Hair follicular keratinocyte (primary cell): ENCODE measurements at places on chromosomes 7 and 10. TPM values are rescaled to one million over a fixed set of nuclear protein-coding genes. Genes with fewer than 3 reads are reported as not detected.

HOGA1 gene
- total RNA-seq, result 0.55 and 1.2 TPM in 2 replicates

ZNF804B gene
- total RNA-seq, result not detected in 2 replicates

HMX3 gene
- not detected in 2 replicates for total RNA-seq

CPVL gene
- 0.23 and 3.3 TPM in 2 replicates for total RNA-seq

PROSER2 gene
- total RNA-seq, result 64.3 and 75.9 TPM in 2 replicates

BEND7 gene
- 2.9 and 4.2 TPM in 2 replicates for total RNA-seq

EPHA1 gene
- total RNA-seq, result 35.5 and 37.2 TPM in 2 replicates

ZNF467 gene
- 0.68 and 0.94 TPM in 2 replicates for total RNA-seq

INPP5F gene
- 12.7 and 15.9 TPM in 2 replicates for total RNA-seq

C7orf25 gene
- 4.8 and 8.4 TPM in 2 replicates for total RNA-seq

CCDC3 gene
- 0.31 and 3.0 TPM in 2 replicates for total RNA-seq

TRRAP gene
- total RNA-seq, result 10.5 and 11.4 TPM in 2 replicates

TRIM4 gene
- total RNA-seq, result 12.5 and 21.3 TPM in 2 replicates

JAKMIP3 gene
- total RNA-seq, result not detected in 2 replicates

MSS51 gene
- 0.31 and 0.57 TPM in 2 replicates for total RNA-seq

OPALIN gene
- not detected in 2 replicates for total RNA-seq

LRRC4 gene
- 0.15 and 0.39 TPM in 2 replicates for total RNA-seq

RBP3 gene
- not detected in 2 replicates for total RNA-seq

GRM3 gene
- not detected in 2 replicates for total RNA-seq

CNTNAP2 gene
- total RNA-seq, result 0.08 and 0.53 TPM in 2 replicates

CYP3A5 gene
- 0.53 and 2.3 TPM in 2 replicates for total RNA-seq

ST7 gene
- total RNA-seq, result 12.3 and 14.8 TPM in 2 replicates

PNLIPRP1 gene
- total RNA-seq, result not detected in 2 replicates

PLEKHA1 gene
- 34.0 and 47.9 TPM in 2 replicates for total RNA-seq

TAC1 gene
- not detected in 2 replicates for total RNA-seq

FKBP6 gene
- not detected in 2 replicates for total RNA-seq

IMMP2L gene
- total RNA-seq, result 11.6 and 14.8 TPM in 2 replicates

MPP7 gene
- 3.8 TPM in 2 replicates for total RNA-seq

ITIH2 gene
- not detected in 2 replicates for total RNA-seq

PNLIPRP2 gene
- not detected in 2 replicates for total RNA-seq

AMPH gene
- 0.04 TPM in 1 of 2 replicates, not detected in the other for total RNA-seq

HABP2 gene
- total RNA-seq, result not detected in 2 replicates

TRPV5 gene
- total RNA-seq, result not detected in 2 replicates

CRYGN gene
- not detected in 2 replicates for total RNA-seq

IQCE gene
- total RNA-seq, result 11.1 and 11.2 TPM in 2 replicates

CYP2W1 gene
- not detected in 2 replicates for total RNA-seq

SCIN gene
- total RNA-seq, result not detected in 2 replicates

SFRP5 gene
- not detected in 2 replicates for total RNA-seq

FUOM gene
- 17.5 and 28.8 TPM in 2 replicates for total RNA-seq

SSBP1 gene
- 197 and 310 TPM in 2 replicates for total RNA-seq

GNGT1 gene
- total RNA-seq, result not detected in 2 replicates

PAX4 gene
- not detected in 2 replicates for total RNA-seq

ADCY1 gene
- total RNA-seq, result 0.16 and 2.5 TPM in 2 replicates

ANXA8L1 gene
- total RNA-seq, result 196 and 272 TPM in 2 replicates

STYXL1 gene
- 53.4 and 78.9 TPM in 2 replicates for total RNA-seq

LDB1 gene
- 21.5 and 31.7 TPM in 2 replicates for total RNA-seq

CTNNA3 gene
- not detected in 2 replicates for total RNA-seq

CBX3 gene
- 96.3 and 131 TPM in 2 replicates for total RNA-seq

CCDC172 gene
- total RNA-seq, result not detected in 2 replicates

PTF1A gene
- total RNA-seq, result not detected in 2 replicates

SEMA3E gene
- total RNA-seq, result 0.08 and 0.23 TPM in 2 replicates

ADAM8 gene
- 115 and 143 TPM in 2 replicates for total RNA-seq

LLCFC1 gene
- not detected in 2 replicates for total RNA-seq

C10orf67 gene
- total RNA-seq, result 0.34 TPM in 1 of 2 replicates, not detected in the other

TDRD1 gene
- total RNA-seq, result 0.31 and 0.76 TPM in 2 replicates

TMEM176A gene
- total RNA-seq, result 0.23 TPM in 1 of 2 replicates, not detected in the other

CACNB2 gene
- not detected in 2 replicates for total RNA-seq

FEZF1 gene
- total RNA-seq, result not detected in 2 replicates

ADARB2 gene
- not detected in 2 replicates for total RNA-seq
